ENCODE measurements at places on chromosomes 2 and 18.

- DNase-seq = no peak
These were observed 92.9 kb downstream of the COL5A2 start for GRCh38 chr2:189086710-189087109.

DNA sequence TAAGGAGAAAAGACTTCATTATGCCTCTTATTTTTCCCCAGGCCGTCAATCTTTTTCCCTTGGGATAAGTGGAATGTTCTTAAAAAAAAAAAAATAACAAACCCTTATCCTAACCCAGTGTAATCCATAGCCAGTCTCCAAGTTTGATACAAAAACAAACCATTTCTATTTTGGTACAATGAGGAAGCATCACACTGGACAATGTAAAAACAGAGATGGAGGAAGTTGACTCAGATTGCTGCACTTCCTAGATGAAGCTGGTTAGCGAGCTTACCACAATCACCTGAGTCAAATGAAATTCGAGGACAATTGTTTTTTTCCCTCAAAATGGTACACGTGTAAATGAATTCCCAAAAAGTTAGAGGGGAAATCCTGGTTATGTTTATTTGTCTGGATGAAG is 259.7 kb downstream of the TCF4 start:
- DNase-seq = no peak

DNA sequence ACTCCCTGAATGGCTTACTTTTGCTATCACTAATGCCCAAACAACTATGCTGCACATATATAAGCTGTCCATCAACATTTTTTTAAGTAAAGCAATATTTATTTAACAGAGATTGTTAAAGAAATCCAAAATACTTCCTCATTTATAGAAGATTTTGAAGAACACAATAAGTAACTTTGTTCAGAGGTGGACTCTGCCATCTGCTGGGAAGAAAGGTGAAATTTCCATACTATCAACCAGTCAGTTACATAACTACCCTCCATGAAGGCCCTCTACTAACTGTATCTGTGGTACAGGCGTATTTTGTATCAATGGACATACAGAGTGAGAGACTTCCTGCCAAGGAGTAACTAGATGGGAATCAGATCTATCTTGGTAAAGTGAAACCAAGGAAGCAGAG is 106.0 kb downstream of the DTNB start:
- no peak for DNase-seq

- no peak for DNase-seq
These were observed 395.1 kb upstream of the CDH19 start for GRCh38 chr18:66999003-66999402.

- no peak for DNase-seq
These were observed 591.0 kb downstream of the ARHGAP15 start for GRCh38 chr2:143720095-143720664.

- no peak for DNase-seq
These were observed 58.8 kb upstream of the SLC38A11 start for GRCh38 chr2:165013944-165014619.

Data from stimulated activated CD4-positive, alpha-beta T cell treated with anti-CD3 and anti-CD28 coated beads, TNF-alpha, amount 100 ng/mL, for 4 hours (primary cell).